ENCODE measurements at places on chromosomes 6 and 20.

DNA sequence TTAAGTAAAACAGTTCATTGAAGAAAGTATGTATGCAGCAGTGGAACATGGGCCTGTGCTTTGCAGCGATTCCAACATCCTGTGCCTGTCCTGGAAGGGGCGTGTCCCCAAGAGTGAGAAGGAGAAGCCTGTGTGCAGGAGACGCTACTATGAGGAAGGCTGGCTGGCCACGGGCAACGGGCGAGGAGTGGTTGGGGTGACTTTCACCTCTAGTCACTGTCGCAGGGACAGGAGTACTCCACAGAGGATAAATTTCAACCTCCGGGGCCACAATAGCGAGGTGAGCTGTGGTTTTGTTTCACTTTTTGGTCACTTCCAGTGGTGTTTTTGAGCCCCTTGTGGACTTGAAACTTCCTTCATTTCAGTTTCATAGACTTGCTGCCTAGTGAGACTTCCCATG, 1.7 kb downstream of the TULP4 start:
- DNase-seq = no peak

DNA sequence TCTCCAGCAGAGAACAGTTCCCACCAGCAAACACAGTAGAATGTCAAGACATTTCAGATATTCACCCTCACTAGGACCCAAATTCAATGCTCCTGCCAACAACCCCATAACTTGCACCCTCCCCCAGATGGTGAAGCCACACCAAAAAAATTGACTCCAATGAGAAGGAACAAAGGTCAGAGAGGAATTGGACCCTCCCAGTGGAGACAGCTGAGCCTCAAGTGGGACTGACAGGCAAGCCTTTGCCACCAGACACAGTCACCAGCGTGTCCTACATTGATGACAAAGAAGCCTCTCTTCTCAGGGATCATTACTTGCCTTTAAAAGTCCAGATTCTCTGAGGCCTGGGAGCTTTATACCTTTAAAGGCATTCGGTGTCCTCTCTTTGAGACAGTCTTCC, 64.8 kb downstream of the HIVEP2 start:
- DNase-seq = no peak

DNA sequence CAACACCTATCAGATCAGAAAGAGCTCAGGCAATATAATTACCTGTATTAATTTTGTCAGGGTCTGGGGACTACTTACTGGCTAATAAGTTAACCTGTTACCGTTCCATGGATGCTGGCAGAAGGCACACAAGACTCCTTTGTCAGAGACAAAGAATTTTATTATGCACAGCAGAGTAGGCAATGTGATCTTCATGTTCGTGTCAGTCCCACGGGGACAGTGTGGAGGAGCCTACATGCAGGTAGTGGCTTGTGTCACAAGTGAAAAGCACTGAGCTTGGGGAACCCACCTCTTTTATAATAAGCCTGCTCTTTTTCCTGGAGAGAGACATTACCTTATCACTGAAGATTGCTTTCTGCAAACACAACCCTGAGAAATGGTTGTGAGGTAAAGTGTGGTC, 96.9 kb downstream of the CD164 start:
- DNase-seq = no peak

GRCh38 chr6:11912420-11912819, 99.7 kb upstream of the HIVEP1 start:
- DNase-seq = no peak

GRCh38 chr6:16412982-16413381, 174.6 kb downstream of the GMPR start:
- no peak for DNase-seq

GRCh38 chr6:152356662-152357061, 280.5 kb downstream of the SYNE1 start:
- DNase-seq = no peak

DNA sequence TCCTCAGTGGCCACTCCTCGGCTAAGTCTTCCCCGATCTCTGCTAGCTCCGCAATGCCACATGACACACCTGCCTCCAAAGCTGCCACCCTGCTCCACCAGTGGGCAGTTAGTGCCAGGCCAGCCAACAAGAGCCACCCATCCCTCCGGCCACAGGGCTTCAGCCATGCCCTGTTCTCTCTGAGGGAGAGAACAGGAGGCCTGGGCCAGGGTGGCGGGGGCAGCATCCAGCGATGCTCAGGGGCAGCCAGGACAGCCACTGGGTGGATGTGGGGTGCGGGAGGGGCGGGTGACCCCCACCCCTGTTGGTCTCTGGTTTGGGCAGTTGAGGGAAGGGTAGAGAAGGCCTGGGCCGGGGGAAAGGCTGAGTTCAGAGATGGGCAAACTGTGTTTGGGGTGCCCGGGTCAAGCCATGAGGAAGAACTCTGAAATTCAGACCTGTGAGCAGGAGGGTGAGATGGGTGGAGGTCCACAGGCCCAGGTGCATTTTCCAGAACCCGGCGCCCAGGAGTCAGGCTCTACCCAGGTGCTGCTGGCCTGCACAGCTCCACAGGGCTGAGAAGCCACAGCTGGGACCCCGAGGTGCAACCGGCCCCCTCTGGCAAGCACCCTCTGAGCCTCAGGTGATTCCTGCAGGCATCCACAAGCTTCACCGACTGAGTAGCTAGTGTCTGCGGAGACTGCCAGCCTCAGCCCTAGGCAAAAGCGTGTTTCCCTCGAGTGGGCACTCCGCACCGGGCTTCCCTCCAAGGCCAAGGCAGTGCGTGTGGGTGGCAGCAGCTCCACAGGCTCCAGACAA, 91.1 kb downstream of the SULF2 start:
- no peak for DNase-seq

- DNase-seq = no peak
Observed at GRCh38 chr20:62704341-62704948, 4.2 kb upstream of the NTSR1 start.

- DNase-seq = no peak
Observed at GRCh38 chr6:142845143-142845571, 99.8 kb downstream of the HIVEP2 start.

DNA sequence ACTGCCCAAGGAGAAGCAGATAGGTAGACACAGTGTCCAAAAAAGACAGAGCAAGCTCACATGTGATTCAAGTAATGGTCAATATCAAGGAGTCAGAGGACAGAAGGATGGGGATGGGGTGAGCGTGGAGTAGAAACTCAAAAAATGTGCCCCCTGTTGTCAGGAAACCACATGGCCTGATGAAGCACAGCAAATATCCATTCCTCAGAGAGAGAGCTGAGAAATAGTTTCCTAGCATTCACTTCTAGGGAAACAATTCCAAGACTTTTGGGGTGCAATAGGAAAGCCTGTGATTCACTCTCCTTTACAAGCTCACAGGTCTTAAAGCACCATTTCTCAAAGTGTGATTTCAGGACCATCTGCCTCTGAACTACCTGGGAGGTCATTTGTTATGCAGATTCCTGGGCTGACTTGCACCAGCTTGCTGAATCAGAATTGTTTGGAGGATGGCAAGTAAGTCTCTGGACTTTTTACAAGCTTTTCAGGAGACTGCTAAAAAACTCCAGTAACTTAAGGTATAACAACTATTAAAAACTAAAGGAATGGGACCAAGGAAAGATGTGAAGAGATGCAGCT, 432.8 kb downstream of the HDGFL1 start:
- DNase-seq = no peak

DNA sequence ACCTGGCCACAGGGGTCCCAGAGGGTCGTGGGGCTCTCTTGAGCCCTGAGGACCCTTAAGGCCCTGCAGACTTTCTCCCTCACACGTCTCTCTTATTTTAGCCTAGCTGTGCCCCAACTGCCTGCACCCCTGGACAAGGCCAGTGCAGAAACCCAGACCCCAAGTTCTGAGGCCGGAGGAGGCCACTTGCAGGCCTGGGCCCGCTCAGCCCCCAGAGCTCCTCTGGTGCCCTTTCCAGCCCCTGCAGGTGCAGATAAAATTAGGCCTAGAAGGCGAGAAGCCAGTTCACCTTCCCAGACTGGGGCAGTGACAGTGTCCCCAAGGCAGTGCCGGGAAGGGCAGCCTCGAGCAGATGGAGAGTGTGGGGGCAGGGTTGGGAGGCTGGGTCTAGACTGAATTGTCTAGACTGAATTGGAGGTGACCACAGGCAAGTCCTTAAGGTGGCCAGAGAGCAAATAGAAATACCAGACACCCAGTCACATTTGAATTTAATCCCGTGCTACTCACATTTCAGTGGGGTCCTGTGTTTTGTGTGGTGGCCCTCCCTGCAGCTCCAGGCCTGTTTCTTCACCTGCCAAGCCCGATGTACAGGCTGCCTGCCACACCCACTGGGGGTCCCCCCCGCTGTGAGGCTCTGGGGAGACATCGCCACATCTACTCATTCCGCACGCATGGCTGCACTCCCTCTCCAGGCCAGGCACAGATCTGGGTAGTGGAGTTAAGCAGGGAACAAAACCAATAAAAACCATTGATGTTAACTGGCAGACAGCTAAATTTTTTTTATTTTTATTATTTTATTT, 8.6 kb upstream of the IP6K3 start:
- DNase-seq = no peak

DNA sequence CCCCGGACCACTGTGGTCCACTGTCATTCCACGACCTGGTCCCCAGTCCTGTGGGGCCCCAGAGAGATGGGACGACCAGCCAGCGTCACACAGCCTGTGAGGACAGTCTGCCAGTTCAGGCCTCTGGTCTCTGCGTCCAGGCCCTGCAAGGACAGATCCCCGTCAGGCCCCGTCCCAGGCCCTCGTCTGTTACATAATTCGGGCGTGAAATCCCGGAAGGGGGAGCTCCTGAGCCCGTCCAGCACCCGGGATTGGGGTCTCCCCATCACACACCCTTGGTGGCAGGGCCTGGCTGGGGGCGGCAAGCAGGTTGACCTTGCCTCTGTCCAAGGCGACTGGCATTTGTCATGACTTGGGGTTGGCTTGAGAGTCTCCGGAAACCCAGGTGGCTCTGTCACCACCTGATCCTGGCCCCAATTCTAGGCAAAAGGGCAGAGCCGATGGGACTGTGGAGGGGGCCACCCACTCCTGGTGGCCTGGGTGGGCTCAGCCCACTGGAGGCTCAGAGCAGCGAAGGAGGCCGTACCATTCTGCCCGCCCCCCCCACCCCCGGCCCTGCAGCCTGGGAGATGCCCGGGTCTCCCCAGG, 73.8 kb upstream of the GATA5 start:
- DNase-seq = no peak

GRCh38 chr6:100549406-100550167, 84.9 kb upstream of the SIM1 start:
- no peak for DNase-seq

DNA sequence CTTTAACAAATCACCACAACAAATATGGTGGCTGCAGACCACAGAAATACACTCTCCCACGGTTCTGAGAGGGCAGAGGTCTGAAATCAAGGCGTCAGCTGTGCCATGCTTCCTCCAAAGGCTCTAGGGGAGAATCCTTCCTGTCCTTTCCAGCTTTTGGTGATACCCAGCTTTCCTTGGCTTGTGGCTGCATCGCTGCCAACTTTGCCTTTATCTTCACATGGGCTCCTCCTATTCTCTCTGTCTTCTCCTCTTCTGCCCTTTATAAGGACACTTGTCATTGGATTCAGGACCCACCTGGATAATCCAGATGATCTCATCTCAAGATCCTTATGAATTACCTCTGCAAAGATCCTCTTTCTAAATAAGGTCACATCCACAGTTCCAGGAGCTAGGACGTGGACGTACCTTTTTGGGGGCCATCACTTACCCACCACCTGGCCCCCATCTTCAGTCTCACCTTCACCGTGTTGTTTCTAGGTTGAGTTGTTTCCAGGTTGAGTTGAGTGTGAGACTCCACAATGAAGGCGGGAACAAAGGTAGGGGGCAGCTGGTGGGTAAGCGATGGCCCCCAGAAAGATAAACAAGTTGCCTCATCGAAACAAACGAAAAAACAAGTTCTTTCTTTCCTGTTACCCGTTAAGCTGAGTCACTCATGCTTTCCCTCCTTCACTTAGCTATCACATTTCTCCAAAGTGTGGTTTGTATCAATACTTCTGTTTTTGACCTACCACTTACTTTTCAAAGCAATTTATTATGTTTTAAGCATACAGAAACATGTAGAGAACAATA, 68.9 kb upstream of the SLC22A16 start:
- DNase-seq = no peak

- DNase-seq = no peak
Observed at GRCh38 chr6:157774153-157775135, 48.6 kb upstream of the SNX9 start.

- no peak for DNase-seq
Observed at GRCh38 chr20:2038161-2038560, 44.3 kb upstream of the PDYN start.

- DNase-seq = no peak
Observed at GRCh38 chr6:17859846-17860245, 127.6 kb downstream of the KIF13A start.

- no peak for DNase-seq
Observed at GRCh38 chr6:51892750-51893149, 194.7 kb downstream of the PKHD1 start.

GRCh38 chr20:48945840-48946514, 24.5 kb downstream of the ARFGEF2 start:
- no peak for DNase-seq

DNA sequence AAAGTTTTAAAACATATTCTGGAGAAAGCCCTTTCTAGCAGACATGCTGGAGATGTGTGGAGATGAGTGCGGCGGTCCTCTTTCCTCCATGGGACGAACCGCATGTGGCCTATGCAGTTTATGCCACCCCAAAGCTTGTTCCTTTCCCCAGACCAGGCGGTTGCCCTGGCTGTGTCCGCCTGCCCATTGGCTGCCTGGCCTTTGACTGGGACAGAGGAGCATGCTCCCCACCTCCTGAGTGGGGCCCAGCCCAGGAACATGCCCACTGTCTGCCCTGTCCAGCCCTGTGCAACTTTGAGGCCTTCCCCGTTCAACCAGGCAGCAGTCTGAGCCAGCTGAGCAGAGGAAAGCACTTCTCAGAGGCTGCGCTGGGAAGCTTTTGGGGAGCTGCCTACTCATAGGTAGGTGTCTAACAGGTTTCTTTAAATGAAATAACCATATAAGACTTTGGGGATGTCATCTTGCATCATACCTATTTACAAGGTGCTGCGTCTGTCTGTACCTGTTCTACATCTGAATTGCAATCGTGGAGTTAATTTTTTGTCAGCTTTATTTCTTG, 20.6 kb downstream of the FOXC1 start:
- DNase-seq = no peak
